EH (cell line): ENCODE measurements at places on chromosomes 3 and 15.

- DNase-seq: peak; percentile 3
Observed at GRCh38 chr3:137071104-137071503, 113.3 kb downstream of the IL20RB start.

DNA sequence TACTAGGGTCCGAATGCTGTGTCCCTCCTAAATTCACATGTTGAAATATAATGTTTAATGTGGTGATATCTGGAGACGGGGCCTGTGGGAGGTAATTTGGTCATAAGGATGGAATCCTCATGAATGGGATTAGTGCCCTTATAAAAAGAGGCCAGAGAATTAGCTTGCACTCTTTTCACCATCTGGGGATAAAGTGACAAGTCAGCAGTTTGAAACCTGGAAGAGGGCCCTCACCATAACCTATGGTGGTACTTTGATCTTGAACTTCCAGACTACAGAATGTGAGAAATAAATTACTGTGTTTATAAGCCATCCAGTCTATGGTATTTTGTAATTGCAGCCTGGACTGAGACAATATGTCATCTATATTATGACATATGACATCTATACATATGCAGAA lies 132.1 kb downstream of the ISL2 start:
- no peak for DNase-seq

DNA sequence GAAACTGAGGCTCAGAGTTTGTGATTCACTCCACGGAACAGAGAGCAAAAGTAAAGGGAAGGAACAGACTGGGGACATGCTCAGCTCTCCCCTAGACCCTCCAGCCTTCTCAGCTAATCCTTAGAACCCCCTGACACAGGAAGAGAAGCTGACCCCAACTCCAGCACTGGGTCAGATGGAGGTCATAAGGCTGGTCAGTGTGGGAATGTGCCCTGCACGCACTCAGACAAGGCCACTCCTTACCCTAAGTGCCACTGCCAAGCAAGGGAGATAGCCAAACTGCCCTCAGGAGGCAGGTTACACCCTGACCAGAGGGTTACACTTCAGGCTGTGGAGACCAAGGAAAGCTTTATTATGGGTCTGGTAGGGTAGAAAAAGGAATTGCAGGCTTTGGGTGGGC lies 1.2 kb downstream of the RPL29 start:
- DNase-seq: no peak

- DNase-seq: no peak
Observed at GRCh38 chr3:156413293-156413892, 141.5 kb downstream of the SSR3 start.

- DNase-seq: no peak
Observed at GRCh38 chr3:183027276-183027675, 46.9 kb upstream of the DCUN1D1 start.

DNA sequence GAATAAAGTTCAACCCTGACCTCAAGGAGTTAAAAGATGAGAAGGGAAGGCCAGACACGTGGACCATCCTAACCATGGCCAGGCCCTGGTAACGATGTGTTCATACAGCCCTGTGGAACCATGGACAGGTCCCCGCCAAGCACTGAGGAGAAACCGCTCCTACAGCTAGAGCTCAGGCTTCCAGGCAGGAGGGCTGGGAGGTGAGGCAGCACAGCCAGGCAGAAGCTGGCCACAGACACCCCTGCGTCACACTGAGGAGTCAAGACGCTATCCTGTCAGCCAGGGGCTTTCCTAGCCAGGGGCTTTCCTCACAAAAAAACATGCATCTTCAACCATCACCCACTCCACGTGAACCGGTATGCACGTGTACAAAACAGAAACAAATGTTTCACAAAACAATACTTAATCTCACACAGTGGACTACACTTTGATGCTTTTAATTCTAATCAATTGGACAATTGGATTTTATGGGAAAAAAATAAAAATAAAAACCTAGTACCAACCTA lies 73.2 kb downstream of the TBC1D2B start:
- DNase-seq: no peak

- peak; percentile 80 for DNase-seq
Observed at GRCh38 chr3:184234224-184234623, 4.8 kb downstream of the VWA5B2 start.

DNA sequence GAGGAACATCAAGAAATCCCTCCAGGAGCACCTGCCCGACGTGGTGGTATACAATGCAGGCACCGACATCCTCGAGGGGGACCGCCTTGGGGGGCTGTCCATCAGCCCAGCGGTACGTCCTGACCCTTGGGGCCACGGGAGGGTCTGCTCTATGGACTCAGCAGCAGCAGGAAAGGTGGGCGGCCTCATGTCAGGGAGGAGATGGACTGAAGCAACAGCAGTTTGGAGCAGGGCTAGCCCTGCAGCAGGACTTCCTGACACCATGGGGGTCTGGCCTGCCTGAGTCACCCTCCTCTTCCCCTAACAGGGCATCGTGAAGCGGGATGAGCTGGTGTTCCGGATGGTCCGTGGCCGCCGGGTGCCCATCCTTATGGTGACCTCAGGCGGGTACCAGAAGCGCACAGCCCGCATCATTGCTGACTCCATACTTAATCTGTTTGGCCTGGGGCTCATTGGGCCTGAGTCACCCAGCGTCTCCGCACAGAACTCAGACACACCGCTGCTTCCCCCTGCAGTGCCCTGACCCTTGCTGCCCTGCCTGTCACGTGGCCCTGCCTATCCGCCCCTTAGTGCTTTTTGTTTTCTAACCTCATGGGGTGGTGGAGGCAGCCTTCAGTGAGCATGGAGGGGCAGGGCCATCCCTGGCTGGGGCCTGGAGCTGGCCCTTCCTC lies 24.2 kb downstream of the HDAC11 start:
- DNase-seq: peak; percentile 87

- peak; percentile 33 for DNase-seq
Observed at GRCh38 chr3:97823046-97824004, 1.5 kb downstream of the CRYBG3 start.

GRCh38 chr15:28899061-28899738 lies 13.4 kb downstream of the APBA2 start:
- no peak for DNase-seq

- no peak for DNase-seq
Observed at GRCh38 chr15:31465083-31465955, 138.7 kb downstream of the KLF13 start.

DNA sequence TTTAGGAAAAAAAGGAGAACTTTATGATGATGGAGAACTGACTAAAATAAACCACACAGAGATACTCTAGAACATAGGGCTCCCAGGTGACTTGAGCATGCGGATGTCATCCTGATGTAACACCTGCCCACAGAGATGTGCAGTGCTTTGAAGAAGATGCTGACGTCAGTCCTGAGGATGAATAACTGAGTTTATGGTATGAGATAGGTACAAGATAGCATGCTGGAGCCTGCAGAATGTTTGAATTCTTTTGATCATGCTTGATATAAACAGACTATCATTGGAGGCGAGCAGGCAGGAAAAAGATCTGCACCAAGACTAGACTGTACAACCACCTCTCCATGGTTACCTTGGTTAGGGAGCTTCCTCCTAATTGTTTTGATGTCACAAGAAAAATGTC lies 12.4 kb downstream of the CCR4 start:
- no peak for DNase-seq

- peak; percentile 43 for DNase-seq
Observed at GRCh38 chr3:48440590-48440958, 517 bp downstream of the TMA7 start.

DNA sequence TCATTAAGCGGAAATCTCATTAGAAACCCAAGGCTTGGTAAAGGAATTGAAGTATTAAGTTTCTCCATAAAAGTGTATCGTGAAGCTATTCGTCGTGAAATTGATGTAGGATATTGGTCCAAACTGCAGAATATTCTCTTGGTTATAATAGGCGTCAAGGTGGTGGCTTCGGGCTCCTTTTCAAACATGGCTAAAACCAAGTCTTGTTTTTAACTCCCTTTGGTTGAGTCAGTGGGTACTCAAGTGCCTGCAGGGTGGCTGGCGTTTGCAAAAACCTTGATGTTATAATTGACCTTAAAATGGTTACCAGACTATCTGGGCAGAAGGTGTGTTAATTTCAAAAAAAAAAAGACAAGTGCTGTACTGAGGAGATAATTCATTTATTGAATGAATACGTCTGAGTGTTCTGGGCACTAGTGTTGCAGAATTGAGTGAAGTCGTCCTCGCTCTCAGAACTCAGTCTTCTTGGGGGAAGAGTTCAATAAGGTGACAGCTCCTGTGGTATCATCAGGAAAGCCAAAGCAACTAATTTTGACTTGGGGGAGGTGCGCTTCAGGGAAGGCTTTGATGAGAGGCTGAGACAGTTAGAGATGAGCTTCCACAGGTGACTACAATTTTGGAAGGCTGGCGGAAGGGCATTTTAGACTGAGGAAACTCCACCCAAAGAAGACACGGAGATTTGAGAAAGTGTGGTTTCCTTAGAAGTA lies 1.5 kb downstream of the UBE2Q2 start:
- no peak for DNase-seq

DNA sequence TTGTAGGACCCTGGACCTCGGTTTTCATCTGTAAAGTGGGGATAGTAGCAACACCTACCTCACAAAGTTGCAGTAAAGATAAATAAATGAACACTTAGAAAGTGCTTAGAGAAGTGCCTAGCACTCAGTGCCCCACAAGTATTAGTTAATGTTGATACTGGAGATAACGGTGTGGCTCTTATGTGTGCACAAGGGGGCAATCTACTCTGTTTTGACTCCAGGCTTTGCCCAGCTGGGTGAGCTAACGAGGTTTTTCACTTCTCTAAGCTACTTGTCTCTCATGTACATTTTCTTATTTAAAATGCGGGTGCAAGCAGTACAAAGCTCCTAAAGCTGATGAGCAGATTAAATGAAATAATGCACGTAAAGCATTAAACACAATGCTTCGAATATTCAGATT lies 193.5 kb upstream of the ICE2 start:
- DNase-seq: no peak

DNA sequence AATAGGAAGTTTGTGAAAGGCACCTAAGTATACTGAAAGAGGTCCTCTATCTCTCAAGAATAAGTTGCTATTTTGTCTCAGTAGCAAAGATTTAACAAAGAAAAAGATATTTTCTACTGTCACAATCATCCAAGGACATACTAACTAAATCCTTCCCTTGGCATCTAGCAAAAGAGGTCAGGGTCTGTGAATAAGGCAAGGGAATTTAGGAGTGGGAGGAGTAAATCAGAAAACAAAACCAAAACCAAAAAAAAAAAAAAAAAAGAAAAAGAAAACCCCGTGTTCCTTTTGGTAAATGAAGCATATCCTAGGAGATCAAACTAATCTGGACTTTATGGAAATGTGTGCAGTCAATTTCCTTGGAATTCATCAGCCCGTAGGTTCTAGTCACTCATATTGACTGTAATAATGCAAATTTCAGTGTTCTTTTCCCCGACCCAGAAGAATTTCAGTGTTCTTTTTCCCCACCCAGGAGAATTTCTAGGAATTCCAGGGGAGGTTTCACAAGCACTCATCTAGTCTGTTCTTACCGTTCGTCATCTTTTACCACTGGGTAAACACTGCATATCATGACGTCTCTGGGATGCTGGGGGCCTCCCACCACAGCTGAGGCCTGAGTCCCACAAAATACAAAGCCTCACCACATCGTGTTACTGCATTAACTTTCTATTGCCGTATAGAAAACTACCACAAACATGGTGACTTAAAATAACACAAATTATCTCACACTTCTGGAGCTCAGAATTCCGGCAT lies 113.8 kb upstream of the CCDC54 start:
- peak; percentile 22 for DNase-seq

DNA sequence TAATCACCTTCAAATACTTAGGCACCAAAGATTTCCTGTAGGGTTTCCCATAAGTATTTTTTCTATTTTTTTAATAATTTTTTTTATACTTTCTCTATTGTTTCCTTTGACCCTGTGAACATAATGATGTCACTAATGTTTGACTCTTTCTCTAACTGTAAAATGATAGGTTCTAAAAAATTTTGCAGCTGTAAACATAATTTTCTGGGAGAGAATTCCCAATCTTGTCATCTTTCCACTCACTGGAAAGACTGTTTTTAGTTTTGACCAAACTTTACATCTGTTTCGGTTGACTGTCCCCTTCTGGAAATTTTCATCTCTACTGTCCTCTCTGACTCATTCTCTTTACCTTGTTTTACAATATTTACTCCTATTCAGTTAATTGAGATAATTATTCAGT lies 5.5 kb upstream of the EPHA3 start:
- DNase-seq: no peak

GRCh38 chr3:133746712-133747066 lies 496 bp downstream of the TF start:
- DNase-seq: no peak

- no peak for DNase-seq
Observed at GRCh38 chr15:63172376-63172775, 15.1 kb upstream of the RPS27L start.

DNA sequence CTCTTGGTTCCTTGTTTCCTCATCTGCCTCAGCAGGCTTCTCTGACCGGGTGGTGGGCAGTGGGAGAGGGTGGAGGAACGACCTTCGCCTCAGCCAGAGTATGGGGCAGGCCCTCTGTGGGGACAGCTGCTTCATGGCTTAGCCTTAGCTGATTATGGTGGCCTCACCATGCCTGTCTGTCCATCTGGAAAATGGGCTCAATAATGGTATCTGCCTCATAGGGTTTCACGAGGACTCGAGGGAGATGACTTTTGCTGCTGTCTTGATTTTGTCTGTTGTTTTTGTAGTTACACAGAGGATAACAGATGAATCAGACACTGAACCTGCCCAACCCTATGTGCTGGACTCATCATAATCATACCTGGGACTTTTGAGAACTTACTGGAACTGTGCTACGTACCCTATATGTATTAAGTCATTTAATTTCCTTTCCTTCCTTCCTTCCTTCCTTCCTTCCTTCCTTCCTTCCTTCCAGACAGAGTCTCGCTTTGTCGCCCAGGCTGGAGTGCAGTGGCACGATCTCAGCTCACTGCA lies 46.5 kb downstream of the CDC25A start:
- no peak for DNase-seq

DNA sequence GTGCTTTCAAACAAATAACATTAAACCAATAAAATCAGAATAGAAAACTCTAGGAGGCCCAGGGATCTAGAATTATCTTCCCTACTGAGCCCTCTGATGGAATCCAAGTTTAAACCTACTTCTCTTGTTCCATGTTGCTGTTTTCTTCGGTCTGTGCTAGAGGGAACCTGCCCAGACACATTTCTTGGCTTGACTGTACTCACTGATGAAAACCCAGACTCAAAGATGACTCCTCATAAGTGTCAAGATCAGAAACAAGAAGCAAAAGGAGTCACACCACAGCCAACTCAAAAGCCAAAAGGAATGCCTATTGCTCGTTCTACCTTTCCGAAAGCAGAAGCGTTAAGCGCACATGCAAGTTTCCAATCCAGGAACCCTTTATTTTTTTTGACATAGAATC lies 31.6 kb downstream of the SCAP start:
- no peak for DNase-seq

GRCh38 chr3:111762537-111762936 lies 96.5 kb upstream of the PHLDB2 start:
- no peak for DNase-seq

DNA sequence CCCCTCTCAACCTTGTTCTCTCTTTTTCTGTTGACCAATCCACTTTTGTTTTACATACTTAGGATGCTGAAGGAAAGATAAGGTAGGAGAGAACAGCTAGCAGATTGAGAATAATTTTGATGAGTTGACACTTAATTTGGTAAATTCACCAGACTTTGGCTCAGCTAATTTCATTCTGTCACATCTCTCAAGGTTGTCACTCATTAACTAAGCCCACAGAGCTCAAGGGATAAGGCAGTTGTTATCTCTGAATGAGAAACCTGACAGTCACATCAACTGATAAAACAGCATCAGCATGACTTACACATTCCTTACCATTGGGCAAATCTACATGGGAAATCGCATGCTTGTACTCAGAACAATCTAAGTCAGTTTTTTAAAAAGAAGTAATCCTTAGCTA lies 591.4 kb downstream of the NLGN1 start:
- DNase-seq: peak; percentile 5

GRCh38 chr3:18389108-18389733 lies 35.9 kb downstream of the SATB1 start:
- DNase-seq: peak; percentile 12
